NCI-H1436 (cell line): ENCODE measurements at places on chromosomes 2 and 18.

DNA sequence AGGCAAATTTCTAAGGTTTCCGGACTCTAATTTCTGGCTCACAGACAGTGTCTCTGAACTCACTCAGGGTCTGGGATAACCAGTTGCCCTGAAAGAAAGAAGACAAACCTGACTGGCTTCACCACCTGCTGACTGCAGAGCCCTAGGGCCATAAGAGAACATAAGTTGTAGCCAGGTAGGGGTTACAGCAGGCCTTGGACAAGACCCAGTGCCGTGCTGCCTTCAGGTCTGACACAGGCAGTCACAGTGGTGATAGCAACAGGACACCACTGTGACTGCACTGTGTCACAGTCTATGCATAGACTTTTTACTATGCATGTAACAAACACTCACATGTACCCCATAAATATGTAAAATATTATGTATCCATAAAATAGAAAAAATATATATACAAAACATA lies 508.5 kb downstream of the PID1 start:
- no peak for DNase-seq

GRCh38 chr2:208319391-208319790 lies 53.3 kb downstream of the PIKFYVE start:
- DNase-seq: no peak

GRCh38 chr2:217643789-217644301 lies 358.9 kb downstream of the TNS1 start:
- no peak for DNase-seq

GRCh38 chr2:105919191-105919811 lies 174.6 kb downstream of the NCK2 start:
- DNase-seq: peak; percentile 18

- no peak for DNase-seq
These were observed 8.9 kb upstream of the SKOR2 start for GRCh38 chr18:47260120-47260923.

DNA sequence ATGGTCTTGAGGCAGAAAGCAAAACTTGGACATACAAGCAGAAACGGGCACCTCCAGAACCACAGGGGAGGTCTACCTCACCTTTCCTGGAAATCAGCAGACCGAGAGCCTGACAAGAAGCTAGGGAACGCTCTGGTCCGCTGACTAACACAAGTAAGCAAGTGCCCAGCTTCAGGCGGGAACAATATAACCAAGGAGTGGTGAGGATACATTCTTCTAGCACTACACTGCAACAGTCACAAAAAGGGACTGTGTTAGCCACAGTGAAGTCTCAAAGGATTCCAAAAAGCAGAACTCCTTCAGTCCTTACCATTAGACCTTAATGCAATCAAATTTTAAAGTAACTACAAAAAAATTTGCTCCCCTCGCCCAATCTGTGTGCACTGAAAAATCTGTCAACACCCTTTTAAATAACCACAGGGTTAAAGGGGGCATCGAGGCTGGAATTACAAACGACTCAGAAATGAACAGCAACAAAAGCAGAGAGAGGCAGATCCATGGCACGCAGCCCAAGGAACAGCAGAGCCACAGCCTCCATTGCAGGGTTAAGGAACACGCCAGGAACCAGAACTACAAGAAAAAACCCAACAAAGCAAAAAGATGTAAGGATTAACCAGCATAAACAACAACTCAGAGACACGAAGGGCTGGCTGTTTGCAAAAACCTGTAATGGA lies 7.1 kb downstream of the THAP4 start:
- no peak for DNase-seq

GRCh38 chr18:47403317-47403716 lies 151.9 kb upstream of the SKOR2 start:
- DNase-seq: no peak

DNA sequence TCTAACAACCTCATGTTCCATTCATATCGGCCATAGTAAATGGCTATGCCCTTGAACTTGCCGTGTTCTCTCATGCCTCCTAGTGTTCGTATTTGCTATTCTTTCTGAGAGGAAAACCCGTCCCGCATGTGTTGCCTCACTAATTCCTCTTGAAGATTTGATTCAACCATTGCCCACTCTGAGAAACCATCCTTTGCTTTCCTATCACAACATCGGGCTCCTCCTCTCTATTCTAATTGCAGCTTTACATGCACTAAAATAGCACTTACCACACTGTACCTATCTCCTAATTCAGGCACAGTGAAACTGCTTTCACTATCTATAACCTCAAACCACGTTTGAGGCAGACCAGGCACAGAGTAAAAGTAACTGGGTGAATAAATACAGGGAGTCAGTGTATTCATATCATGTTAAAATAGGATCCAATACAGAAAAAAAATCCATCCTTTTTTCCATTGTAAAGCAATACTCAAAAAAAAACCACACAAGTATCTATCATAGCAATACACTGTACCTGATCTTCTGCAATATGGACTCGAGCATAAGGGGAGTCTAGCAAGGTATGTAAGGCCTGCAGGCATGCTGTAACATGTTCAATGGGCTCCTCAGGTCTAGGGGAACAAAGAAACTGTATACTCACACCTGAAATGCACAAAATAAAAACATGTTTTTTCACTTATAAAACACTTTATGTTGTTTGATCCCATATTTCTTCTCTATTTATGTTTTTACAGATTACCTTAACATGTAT lies 39.0 kb upstream of the STRN start:
- no peak for DNase-seq

- no peak for DNase-seq
These were observed 179.6 kb downstream of the VAPA start for GRCh38 chr18:10093445-10093844.

- DNase-seq: no peak
These were observed 194.1 kb upstream of the GLI2 start for GRCh38 chr2:120541553-120541932.

DNA sequence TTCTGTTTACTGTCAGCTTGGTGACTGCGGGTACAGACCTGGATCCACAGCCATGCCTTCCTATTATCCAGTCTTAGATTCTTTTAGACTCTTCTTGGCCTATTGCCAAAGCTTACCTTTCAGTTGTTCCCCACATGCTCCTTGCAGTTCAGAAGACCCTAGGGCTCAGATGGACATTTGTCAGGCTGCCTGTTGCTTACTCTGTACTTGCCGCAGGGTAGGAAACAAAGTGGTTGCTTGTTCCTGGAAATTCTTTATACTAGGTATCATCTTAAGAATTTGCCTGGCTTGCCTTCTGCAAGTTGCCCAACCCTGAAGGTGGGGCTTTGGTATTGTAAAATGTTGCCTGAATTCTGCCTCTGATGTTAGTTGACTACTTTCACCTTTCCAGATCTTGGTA lies 24.4 kb downstream of the CD28 start:
- DNase-seq: no peak

DNA sequence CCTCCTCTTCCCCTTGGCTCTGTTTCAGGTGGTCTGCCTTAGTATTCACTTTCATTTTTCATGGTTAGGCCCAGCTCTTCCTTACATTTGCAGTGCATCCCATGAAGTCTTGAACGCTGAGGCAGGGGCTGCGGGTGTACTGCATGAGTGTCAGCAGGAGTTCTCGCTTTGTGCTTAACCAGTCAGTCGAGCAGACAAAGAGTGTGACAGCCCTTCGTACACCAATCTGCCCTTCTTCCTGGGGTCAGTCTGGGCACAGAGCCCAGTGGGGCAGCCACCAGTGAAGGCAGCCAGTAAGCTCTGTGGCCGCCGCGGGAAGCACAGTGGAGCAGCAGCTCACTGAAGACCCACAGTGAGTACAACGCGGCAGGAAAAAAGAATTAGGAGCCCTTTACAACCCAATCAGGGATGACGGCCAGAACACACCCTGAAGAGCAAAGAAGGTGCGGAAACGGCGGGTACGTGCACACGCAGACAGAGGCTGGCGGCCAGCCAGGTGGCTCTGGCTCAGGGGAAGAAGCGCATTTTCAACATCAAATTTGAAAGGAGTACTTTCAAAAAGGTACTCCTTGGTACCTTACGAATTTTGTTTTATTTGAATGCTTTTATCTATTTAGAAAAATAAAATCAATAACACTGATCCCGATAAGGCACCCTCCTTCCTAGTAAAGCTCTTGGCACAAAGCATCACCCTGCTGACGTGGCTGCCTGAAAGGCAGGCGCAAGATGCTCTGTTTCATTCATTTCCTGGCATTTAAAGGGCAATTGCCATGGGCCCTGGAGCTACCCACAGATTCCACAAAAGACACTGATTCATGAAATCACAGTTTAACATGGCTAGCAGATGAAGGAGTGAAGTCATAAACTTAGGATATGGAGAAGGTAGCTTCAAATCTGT lies 47.0 kb upstream of the SEMA4C start:
- DNase-seq: peak; percentile 28

GRCh38 chr2:225466891-225467604 lies 67.5 kb downstream of the NYAP2 start:
- no peak for DNase-seq

GRCh38 chr2:139175510-139175909 lies 395.3 kb upstream of the NXPH2 start:
- no peak for DNase-seq

GRCh38 chr2:191128172-191128910 lies 22.5 kb downstream of the STAT4 start:
- no peak for DNase-seq

GRCh38 chr18:27017901-27018500 lies 152.5 kb upstream of the AQP4 start:
- DNase-seq: no peak

- no peak for DNase-seq
These were observed 1477.6 kb upstream of the NXPH2 start for GRCh38 chr2:140257692-140258300.

DNA sequence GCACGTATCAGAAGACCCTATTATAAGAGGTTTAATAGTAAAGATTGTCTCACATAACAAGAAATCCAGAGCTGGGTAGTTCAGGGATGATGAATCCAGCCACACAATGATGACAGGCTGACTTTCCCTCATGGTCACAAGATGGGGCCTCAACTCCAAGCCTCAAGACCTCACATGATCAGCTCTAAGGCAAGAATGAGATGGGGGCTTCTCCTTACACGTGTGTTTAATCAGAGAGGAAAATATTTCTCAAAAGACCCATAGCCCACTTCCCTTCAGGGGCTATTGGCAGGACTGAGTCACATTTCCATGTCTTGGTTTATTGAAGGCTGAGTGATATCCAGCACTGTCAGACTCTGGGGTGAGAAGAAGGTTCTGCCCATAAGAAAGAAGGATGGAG lies 100.2 kb upstream of the FOSL2 start:
- DNase-seq: no peak
